CD4-positive, alpha-beta T cell treated with Interleukin-10 for 1 hour (primary cell): ENCODE measurements at places on chromosomes 4 and X.

DNA sequence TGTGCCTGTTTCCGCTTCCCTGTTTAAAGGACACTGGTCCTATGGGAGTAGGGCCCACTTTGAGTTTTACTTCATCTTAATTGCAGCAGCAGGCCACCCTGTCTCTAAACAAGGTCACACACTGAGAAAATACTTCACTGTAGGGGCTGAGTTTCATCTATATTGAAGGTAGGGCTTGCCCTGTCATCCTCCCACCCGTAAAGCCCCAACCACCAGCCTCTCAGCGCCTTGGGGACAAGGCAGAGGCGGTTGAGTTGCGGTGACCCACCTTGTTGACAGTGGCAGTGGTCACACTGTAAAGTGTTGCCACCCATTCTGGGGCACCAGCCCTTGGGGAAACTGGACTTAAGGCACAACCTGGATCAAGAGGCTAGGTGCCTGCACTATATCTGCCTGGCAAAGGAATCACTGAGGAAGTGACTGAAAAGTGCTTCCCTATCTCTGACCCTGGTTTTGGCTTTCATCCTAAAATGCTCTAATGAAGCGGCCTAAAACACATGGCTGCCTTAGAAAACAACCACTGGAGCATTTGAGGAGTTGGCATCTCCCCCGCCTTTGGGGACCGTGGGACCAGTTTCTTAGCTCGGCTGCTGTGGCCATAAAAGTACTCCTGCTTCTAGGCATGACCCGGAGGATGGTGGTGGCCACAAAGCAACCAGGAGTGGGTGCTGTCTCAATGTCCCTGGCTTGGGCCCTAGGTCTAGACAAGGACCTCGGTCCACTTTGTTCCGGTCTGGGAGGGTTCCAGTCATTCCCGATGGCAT lies 7.8 kb upstream of the WDR1 start:
- DNase-seq, result no peak

- no peak for DNase-seq
Observed at GRCh38 chrX:13732246-13733067, 2.0 kb downstream of the TRAPPC2 start.

- no peak for DNase-seq
Observed at GRCh38 chrX:10004832-10005475, 37.8 kb downstream of the CLDN34 start.

GRCh38 chrX:150736475-150736874 lies 43.3 kb downstream of the MTMR1 start:
- DNase-seq, result no peak

DNA sequence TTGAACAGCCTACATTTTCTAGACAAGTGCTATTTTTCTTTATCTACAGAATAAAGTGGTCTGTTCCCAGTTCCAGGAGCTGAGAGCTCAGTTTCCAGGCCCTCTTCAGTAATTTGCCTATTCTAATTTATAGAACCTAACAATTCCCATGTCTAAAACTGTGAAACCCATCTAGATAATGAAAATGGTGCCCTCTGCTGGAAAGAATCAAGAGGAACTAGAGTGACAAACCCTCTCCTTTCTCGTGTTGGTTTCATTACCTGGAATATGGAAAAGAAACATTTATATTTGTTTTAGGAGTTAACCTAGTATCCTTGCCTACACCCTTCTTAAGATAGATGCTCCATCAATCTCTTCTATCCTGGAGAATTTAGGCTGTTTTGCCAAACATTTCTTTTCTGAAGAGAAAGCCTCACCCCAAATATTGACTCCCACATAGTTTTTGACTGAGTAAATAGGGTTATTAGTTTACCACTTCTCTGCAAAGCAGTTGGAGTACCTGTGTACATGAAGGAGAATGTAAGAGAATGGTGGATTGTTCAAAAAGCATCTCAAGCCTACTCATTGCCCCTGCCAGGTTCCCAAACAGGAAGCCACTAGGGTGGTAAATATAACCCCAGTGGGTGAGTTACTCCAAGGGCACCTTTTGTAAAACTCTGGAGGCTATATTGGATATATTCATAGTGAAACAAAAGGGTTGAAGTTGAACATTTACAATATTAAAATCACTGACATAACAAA lies 121.6 kb downstream of the RASL11B start:
- peak; percentile 57 for DNase-seq

- no peak for DNase-seq
Observed at GRCh38 chrX:100643956-100644860, at the start of gene SRPX2. TSS of gene SRPX2 (plus strand) at chrX:100644199. CDS start at chrX:100646323, 2,124 bp downstream.

DNA sequence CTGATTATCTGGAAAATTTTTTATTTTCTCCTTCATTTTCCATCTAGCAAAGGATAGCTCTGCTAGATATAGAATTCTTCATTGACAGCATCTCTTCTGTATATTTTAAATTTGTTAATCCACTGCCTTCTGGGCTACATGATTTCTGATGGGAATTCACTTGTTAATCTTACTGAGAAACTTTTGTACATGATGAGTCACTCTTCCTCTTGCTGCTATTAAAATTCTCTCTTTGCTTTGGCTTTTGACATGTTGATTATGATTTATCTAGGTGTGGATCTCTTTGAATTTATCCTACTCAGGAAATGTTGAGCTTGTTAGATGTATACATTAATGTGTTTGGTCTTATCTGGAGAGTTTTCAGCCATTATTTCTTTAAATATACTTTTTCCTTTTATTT lies 27.5 kb downstream of the OR13H1 start:
- no peak for DNase-seq

DNA sequence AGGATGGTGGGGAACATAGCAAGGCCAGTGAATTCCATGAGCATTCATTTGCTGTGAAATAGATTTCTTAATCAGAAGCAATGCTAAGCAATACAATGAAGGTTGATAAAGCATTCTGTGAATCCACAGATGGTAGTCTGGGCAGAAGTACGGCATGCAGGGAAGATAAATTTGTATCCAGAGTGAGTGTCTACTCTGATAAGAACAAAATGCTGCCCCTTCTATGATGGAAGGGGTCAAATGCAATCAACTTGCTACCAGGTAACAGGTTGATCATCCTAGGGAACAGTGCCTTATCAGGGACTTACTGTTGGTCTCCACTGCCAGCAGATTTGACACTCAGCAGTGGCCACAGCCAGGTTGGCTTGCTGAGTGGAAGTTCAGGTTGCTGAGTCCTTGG lies 189.4 kb downstream of the MAB21L2 start:
- no peak for DNase-seq

DNA sequence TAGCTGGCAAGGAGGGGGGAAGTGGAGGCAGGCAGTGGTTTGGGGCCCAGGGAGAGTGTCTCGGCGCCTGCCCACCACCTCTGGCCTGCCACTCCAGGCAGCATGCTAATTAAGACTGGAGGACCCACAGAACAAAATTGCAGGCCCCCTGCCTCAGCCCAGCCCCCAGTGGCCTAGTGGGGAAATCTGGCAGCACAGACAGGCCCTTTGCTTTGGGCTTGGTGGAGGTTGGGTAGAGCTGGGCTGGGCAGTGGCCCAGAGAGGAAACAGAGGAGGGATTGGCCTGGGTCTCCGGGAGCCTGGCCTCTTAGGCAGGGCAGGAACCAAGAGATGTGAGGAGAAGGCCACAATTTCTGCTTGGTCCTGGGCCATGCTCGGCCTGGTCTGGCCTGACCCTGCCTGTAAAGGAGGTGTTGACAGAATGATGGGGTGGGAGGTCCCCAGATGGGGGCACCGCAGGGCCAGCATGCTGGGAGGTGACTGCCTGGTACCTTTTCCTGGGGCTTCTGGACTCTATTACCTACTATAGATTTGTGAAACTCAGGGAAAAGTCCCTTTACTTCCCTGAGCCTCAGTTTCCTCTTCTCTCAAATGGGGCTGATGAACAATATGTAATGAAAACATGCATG lies 92.4 kb upstream of the PJA1 start:
- no peak for DNase-seq

GRCh38 chrX:15206306-15206705 lies 63.6 kb downstream of the ASB9 start:
- no peak for DNase-seq

DNA sequence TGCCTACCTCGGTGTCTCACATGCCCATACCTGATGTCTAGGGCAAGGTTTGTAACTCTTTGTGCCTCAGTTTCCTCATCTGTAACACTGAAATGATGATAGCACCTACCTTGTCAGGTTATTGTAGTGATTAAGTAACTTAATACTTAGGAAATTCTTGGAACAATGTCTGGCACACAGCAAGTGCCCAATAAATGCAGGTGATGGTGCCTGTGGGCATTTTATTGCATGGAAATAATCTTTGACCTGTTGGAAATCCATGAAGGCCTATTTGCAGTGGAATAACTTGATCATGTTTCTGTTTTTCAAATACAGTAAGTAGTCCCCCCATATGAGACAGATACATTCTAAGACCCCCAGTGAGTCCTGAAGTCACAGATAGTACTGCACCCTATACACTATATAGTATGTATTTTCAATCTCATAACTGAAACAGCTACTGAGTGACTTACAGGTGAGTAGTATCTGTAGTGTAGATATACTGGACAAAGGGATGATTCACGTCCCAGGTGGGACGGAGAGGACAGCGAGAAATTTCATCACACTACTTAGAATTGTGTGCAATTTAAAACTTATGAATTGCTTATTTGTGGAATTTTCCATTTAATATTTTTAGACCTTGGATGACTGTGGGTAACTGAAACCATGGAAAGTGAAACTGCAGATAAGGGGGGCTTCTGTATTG lies 42.1 kb downstream of the AFF1 start:
- DNase-seq, result no peak

DNA sequence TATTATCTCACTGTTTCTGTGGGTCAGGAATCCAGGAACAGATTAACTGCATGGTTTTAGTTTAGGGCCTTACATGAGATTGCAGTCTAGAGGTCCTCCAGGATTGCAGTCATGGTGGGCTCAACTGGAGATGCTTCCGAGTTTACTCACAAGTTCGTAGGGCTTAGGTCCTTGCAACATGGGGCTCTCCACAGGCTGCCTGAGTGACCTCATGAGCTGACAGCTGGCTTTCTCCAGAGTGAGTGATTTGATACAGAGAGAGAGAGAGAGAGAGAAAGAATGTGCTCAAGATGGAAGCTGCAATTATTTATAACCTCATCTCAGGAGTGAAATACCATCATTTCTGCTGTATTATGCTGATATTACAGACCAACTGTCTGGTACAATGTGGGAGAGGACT lies 168.9 kb downstream of the GPAT3 start:
- DNase-seq, result no peak

DNA sequence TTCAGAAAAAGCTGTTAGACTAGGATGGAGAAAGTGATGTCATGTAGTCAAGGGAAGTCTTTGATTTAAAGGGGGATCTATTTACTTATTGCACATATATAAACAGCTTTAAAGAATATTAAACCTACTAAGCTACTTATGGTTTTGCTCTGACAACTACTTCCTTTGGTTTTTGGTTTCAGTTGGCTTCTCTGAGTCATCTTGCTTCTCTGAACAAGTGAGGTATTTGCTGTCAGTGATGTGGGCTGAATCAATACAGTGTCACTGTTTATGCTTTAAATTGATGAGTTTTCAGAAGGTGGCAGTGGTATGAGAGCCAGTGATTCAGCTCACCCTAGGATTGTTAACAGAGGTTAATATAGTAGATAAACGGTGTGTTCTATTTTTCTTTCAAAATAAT lies 75.1 kb downstream of the CEP44 start:
- DNase-seq, result no peak

- no peak for DNase-seq
Observed at GRCh38 chr4:138537731-138538490, 295.8 kb upstream of the SLC7A11 start.

- DNase-seq, result no peak
Observed at GRCh38 chrX:145464650-145465049, 217.3 kb downstream of the SPANXN1 start.

DNA sequence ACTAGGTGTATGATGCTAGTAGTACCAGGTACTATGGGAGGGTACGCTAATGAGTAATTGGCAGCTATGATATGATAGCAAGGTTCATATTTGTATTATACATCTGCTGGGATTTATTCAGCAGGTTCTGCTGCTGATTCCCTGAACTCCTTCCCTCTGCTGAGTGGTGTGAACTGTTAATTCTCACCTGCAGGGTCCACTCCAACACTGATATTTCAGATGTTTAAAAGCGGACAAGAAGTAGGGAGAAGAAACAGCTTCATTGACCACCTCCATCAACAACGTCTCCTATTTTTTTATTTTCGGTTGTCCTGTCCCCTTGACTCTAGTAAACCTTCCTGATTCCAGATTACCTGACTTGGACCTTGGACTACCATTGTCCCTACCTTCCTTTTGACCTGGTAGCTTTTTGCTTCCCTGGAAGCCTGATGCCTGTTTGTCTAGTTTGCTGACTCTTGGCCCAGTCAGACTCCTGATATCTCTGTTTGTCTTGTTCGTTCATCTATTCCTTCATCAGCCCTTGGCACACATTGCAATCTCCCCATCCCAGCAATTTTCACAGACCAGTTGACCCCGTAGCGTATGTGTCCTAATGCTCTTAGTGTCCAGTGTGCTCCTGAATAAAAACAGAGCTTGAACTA lies 34.0 kb upstream of the RNF128 start:
- DNase-seq, result no peak

GRCh38 chr4:176376032-176376614 lies 56.4 kb downstream of the SPCS3 start:
- DNase-seq, result no peak

GRCh38 chrX:50609796-50610195 lies 139.2 kb upstream of the DGKK start:
- DNase-seq, result no peak

- DNase-seq, result no peak
Observed at GRCh38 chr4:108972613-108973283, 209.9 kb upstream of the ETNPPL start.

- DNase-seq, result no peak
Observed at GRCh38 chr4:8118035-8118434, 40.6 kb downstream of the ABLIM2 start.

DNA sequence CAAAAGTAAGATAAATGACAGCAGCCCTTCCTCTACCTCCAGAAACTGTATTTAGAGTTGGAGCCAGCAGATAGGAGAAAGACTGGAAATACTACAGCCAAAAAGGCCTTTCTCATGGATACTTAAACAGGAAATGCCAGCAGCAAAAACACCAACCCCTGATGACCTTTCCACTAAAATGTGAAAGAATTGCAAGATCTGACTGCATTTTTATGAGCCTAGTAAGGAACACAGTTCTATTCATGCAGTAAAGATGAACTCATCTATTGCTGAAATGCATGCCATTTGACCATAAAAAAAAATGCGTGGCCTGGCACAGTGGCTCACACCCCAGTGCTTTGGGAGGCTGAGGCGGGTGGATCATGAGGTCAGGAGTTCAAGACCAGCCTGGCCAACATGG lies 19.9 kb downstream of the ABCG2 start:
- DNase-seq, result no peak

GRCh38 chr4:145859926-145860325 lies 78.7 kb downstream of the ZNF827 start:
- no peak for DNase-seq

GRCh38 chr4:62439051-62439450 lies 1238.9 kb downstream of the ADGRL3 start:
- DNase-seq, result no peak

GRCh38 chr4:68630371-68630770 lies 40.1 kb downstream of the UGT2B15 start:
- DNase-seq, result no peak

- no peak for DNase-seq
Observed at GRCh38 chr4:17165286-17165685, 266.8 kb upstream of the LDB2 start.

- no peak for DNase-seq
Observed at GRCh38 chr4:124431653-124432192, 280.8 kb downstream of the ANKRD50 start.

GRCh38 chr4:118086344-118086743 lies 52.1 kb downstream of the NDST3 start:
- no peak for DNase-seq

GRCh38 chrX:103628386-103629317 lies at the start of gene TCEAL1:
TSS of gene TCEAL1 (plus strand) at chrX:103628975. CDS start at chrX:103629917, 942 bp downstream.
- DNase-seq, result peak; percentile 50

GRCh38 chr4:105970371-105970770 lies 75.1 kb downstream of the NPNT start:
- DNase-seq, result no peak
